Activated effector memory CD4-positive, alpha-beta T cell treated with Interleukin-2 at 50 U/mL for 16 hours (primary cell): ENCODE measurements at places on chromosomes 5 and 9.
A peak's percentile ranks its signal among the peaks of the same experiment; 100 is the strongest.

GRCh38 chr5:158155067-158155466 is 296.1 kb upstream of the CLINT1 start:
- no peak for DNase-seq

DNA sequence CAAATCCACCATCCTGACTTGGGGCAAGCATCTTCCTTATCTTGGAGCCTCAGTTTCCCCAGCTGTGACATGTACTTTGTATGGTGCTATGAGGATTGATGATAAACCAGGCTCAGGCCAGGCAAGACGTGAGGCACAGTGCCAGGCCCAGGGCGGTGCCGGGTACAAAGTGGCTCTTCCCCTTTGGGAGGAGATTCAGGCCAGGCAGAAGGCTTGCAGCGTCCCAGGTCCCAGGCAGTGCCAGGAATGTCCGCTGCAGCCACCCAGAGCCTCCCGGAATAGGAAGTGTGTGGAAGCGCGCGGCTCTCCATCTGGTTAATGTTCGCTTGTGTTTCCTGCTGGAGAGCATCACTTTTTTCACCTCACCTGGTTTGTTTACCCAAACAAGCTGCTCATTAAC is 12.6 kb upstream of the DENND1A start:
- no peak for DNase-seq

GRCh38 chr5:157188270-157188669 is 7.6 kb downstream of the ITK start:
- DNase-seq = no peak

DNA sequence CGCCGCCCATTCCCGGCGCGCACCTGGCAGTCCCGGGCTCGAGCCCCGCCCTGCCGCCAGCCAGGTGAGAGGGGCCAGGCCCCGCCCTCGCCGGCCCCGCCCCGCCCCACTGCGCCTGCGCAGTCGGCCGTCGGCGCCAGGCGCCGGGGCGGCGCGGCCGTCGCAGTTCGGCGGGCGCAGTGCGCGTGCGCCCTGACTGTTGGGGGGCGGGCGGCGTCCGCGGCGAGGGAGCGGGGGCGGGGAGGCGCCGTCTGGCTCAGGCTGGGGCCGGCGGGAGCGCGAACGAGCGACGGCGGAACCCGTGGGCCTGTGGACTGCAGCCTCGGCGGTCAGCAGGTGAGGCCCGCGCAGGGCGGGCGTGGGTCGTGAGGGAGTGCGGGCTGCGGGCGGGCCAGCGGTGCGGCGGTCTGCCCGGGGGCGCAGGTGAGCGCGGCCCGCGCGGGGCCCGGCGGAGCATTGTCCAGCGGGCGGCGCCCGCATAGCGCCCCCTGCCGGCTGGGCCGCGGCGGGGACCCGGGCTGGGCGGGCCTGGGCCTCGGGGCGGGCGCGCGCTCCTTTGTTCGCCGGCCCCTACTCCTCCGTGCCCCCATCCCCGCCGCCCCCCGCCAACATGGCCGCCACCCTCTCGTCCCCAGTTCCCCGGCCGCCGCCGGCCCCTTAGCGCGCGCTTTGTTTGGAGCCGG is at the start of gene SPIN1:
TSS of gene SPIN1 (plus strand) at position 242 of the 683 bp plus-strand sequence. CDS start 38,096 bp downstream, outside the sequence.
- DNase-seq = peak; percentile 81

DNA sequence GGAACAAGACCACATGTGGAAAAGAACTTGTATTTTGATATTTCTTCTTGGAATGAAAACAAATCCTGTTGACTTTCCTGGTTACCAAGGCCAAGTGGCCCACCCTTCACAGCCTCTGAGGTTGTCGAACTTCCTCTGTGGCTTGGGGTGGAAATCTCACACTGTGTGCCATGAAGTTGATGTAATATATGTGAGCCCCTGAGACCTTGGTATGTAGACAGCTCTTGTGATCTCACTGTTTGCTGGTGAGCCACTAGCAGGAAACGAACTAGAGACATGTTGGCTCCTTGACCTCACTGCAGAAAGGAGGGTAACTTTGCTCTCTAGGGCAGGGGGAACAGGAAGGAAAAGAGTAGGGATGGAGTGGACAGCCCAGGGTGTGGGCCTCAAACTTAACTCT is 159.4 kb downstream of the ARHGAP26 start:
- DNase-seq = no peak
